ENCODE measurements at places on chromosomes 2 and 18.

DNA sequence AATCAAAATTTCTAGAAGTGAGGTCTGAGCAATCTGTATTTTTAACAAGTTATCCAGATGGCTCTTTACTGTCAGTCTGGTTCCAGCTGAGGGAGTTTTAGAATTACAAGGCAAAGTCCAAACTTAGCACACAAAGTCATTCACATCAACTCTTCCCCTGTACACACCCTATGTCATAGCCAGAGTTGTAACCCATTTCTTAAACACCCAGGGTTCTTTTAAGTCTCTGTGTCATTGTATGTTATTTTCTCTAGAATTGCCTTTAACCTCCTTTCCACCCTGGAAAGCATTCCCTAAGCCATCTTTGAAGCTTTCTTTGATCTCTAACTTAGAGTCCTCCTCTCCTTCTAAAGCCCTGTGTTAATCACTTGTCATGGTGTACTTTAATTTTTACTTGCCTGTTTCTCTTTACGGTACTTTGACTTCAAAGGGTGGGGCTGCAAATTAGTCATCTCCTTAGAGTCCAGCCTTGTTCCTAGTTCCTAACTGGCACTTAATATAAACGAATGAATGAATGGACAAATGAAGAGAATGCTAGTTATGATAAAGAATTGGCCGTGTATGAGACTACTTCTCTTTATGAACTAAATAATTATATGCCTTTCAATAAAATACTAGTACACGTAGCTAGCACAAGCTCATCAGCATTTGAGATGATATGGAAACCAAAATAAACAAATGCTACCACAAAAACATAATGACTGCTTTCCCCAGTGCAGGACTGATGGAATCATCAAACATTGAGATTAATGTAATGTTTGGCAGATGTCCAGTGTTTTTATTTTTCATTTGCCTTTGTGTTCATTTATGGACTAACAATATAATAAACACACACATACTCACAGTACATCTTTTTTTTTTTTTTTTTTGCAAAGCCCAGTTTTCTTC lies 11.9 kb upstream of the ACTR3 start:
- DNase-seq = no peak

GRCh38 chr2:18549083-18549482 lies 11.4 kb downstream of the RDH14 start:
- no peak for DNase-seq

DNA sequence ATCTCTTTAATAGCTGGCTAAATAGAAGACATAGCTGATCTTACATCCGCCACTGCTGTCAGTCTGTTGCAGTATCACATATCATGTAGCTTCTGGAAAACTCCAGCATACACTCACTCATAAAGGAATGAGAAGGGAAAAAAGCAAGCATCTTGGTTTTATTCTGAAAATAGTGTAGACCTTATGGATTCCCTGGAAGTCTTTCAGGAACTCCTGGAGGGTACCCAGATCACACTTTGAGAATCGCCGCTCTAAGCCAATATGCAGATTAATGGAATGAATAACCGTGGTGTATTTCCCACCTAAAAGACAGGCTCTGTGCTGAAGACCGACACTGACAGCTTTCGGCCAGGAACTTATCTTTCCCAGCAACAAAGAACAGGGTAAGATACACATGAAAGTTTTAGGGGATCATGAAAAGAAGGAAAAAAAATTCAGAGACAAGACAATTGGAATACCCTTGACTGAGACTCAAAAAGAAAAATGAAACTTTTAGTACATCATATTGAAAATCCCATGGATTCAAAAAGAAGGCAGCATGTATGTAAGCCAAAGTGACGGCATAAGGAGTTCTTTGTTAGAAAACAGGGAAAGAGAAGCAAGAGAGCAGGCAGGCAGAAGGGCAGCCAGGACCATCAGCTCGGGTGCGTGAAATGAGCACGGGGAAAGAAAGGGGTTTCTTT lies 56.4 kb upstream of the SEC11C start:
- DNase-seq = no peak

DNA sequence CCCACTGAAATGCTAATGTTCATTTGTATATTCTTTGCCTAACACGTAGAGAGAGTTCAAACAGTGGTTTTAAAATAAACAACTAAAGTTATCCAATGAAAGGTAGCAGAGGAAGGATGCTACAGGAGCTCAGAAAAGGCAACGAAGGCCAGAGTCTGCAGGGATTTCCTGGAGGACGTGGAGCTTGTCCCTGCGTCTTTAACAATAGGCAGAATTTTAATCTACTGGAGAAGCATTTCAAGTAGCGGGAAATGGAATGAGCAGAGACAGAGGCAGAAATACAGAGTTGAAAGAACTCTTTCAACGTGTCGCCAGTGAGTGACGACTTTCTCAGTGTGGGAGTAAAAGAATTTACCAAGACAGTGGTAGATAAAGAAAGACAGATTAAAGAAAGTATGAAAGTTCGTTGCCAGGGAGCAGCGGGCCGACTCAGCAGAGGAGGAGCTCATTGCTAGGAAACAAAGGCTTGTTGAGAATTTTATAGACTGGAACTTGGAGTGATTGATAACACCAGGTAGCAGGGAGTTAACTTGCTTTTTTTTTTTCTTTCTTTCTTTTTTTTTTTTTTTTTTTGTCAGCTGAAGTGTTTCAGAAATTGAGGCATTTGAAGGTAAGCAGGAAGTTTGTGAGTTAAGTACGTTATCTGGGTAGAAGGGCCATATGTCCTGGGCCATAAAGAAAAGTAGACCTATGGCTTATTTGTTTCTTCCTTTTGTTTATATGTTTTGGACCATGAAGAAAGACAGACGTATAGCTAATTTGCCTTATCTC lies 625 bp upstream of the NBAS start:
- peak; percentile 87 for DNase-seq

- no peak for DNase-seq
Observed at GRCh38 chr18:35672897-35673296, 91.4 kb downstream of the GALNT1 start.

GRCh38 chr2:220533485-220533884 lies 906.1 kb downstream of the SLC4A3 start:
- DNase-seq = no peak

- DNase-seq = no peak
Observed at GRCh38 chr2:120091436-120091835, 78.6 kb downstream of the EPB41L5 start.

- DNase-seq = no peak
Observed at GRCh38 chr18:23257686-23258565, 122.6 kb downstream of the CABLES1 start.
